ENCODE measurements at places on chromosomes 7 and 10.

GRCh38 chr7:152136686-152137085 is 111.2 kb downstream of the GALNT11 start:
- peak; percentile 0 for DNase-seq

DNA sequence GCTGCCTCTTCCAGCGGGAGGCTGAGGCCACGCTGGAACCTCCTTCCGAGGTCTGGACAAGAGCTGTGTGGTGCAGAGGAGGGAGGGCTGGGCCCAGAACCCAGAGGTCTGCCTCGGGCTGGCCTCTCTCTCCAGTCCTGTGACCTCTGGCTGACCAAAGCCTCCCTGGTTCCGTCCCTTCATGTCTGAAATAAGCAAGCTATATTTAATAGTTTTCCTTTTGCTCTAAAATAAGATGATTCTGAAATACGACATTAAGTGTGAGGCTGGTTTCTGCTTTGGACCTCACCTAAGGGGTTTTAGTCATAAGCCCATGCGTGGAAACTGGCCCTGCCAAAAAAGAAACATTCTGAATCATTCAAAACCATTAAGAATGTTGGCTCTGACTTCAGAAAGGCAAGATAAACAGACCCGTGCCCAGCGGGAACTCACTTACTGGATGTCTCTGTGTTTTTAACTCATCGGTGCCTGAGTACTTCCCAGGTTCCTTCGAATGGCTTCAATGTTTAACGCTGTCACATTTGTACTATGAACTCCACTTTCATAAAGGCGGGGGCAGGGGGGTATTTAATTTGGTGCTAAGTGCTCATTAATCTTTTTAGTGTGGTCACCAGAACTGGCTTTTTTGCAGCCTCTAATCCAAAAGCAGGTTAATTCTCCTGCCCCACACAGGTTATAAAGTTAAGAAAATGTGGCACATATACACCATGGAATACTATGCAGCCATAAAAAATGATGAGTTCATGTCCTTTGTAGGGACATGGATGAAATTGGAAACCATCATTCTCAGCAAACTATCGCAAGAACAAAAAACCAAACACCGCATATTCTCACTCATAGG is 157.5 kb upstream of the KLF14 start:
- peak; percentile 83 for DNase-seq

- DNase-seq: no peak
Measured at GRCh38 chr10:117535298-117536071, 7.1 kb upstream of the EMX2 start.

- peak; percentile 31 for DNase-seq
Measured at GRCh38 chr7:50664461-50664922, 99.3 kb upstream of the DDC start.

DNA sequence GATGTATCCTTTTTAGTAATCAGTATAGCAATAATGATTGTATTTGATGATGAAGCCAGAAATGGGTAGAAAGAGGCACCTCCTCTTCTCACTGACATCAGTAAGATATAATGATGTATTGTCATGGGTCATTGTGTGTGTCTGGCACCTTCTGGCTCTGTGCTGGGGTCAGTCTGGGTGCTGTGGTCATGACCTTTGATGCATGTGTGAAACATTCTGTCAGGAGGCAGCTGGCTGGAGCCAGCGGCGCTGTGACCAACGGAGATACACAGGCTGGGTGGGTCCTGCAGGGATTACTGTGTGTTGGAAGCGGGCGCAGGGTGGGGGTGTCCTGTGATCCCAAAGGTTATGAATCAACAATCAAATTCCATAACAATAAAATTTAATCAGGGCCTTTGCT is 35.2 kb downstream of the EEPD1 start:
- no peak for DNase-seq

- DNase-seq: no peak
Measured at GRCh38 chr10:24603333-24603732, 120.4 kb downstream of the ARHGAP21 start.

GRCh38 chr7:151051108-151051507 is 2.8 kb downstream of the ASIC3 start:
- DNase-seq: no peak

- no peak for DNase-seq
Measured at GRCh38 chr10:78381107-78381506, 347.4 kb downstream of the RPS24 start.

DNA sequence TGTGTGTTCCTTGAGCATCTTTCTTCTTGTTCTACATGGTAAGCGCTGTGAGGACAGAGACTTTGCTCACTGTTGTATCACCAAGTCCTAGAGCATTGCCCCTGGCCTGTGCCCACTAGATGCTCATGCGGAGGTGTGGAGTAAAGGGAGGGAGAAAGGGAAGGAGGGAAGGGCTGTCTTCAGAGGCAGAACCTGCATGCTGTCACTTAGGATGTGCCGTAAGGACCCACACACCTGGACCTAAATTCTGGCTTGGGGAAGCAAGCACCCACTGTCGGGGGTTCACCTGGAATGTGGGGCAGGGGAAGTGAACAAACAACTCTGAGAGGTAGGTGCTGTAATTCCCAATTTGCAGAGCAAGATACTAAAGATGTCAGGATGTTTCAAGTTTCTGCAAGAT is 129.5 kb downstream of the PTPN20 start:
- DNase-seq: no peak

GRCh38 chr7:127953423-127954356 is 77.5 kb downstream of the LRRC4 start:
- DNase-seq: no peak

DNA sequence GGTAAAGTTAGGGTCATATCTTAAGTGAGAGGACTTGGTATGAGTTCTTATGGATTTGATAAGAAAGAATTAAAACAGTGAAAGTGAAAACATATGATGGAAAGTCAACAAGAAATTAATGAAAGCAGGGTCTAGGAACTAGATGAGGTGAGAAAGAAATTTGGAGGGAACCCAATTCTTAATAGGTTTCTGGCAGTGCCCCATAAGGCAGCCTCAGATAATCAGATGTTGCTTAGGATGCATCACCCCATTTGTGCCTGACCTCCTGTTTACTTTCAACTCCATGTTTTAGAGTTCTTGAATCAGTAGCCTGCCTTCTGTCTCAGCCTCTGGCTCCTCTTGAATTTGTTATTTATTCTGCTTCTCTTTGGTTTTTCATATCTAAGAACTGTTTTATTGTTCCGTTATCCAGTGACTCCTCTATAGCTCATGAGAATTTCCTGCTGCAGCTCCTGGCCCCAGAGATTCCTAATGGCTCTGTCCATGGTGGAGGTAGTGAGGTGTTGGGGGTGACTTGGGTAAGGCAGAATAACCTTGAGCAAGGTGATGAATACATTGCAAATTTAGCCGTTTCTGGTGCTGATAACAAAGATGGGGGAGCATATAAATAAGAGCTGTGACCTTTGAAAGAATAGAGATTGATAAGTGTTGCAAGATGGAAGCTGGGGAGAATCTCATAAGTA is 17.6 kb downstream of the ITGB8 start:
- no peak for DNase-seq

- DNase-seq: no peak
Measured at GRCh38 chr7:1847260-1848001, 177.4 kb downstream of the ELFN1 start.

DNA sequence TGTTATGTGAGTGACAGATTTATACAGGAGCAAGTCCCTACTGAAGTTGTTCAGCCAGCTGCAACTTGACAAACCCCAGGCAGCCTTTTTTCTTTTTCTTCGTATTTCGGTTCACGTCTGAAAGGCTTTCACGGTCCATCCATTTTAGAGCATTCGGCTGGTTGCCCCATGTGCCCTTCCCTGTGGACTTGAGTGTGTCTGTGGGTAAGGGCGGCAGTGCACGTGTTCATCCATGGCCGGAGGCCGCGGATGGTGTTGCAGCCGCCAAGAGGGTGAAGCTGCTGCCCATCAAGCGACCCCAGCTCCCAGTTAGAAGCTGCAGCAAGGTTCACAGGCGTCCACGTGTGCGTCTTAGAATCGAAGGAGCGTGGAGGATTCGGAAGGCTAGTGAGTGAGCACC is 35.9 kb downstream of the PPP2R2D start:
- DNase-seq: no peak

GRCh38 chr10:71622616-71623015 is 97.0 kb downstream of the C10orf105 start:
- no peak for DNase-seq

GRCh38 chr10:67224553-67224952 is 298.7 kb downstream of the LRRTM3 start:
- DNase-seq: no peak

- DNase-seq: no peak
Measured at GRCh38 chr10:5552376-5553321, 27.9 kb downstream of the CALML3 start.
